Stimulated activated CD4-positive, alpha-beta T cell treated with anti-CD3 and anti-CD28 coated beads, Interleukin-12 subunit alpha, Interleukin-12 subunit beta, amount 100 ng/mL, for 4 hours (primary cell): ENCODE measurements at places on chromosomes 16 and 17.

GRCh38 chr16:64858076-64858475 lies 263.8 kb downstream of the CDH11 start:
- DNase-seq = no peak

- DNase-seq = no peak
Observed at GRCh38 chr16:4426021-4426684, 485 bp downstream of the DNAJA3 start.

DNA sequence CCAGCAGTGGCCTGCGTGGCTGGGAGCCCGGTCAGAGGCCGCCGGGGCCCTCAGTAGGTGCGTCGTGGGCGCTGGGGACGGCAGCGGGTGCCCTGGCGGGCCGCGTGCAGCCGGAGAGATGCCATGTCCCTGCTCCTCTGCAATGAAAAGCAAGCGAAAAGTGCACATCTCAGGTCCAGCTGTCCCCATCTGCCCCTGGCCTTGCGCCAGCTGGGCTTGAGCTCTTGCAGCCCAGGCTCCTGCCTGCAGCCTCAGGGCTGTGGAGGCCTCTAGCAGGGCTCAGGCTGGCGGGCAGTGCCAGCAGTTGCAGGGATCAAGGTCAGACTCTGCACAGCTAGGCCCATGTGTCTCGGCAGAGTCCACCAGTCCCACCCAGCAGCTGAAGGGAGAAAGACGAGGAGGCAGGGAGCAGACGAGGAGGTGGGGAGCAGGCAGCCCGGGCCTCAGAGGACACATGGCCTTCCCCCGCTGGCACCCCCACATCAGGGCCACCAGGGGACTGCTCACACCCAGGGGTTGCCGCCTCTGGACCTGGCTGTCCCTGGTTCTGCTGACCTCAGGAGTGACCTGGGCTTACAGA lies 11.2 kb downstream of the SLC16A3 start:
- DNase-seq = no peak

DNA sequence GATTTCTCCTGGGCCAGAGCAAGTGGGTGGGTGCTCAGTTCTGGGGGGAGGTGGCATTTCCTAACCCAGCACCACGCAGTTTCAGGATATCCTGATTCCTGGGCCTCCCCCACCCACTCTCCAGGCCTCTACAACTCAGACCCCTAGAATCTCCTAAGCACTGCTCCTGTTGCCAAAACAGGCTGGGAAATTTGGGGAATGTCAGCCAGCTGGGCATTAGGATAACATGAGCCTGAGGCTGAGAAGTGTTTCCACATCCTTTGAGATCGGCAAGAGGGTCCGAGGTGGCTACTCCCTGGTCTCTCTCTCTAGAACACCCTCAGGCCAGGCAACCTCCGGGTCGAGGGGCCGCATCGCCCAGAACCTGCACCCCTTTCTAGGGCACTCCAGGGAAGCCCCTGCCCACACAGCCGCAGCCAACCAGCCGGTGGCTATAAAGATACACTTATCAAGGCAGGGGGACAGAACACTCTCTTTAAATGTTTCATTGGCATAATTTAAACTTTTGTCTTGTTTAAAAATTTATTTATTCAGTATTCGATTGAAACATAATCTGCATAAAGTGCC lies 23.6 kb downstream of the TBC1D16 start:
- DNase-seq = no peak

DNA sequence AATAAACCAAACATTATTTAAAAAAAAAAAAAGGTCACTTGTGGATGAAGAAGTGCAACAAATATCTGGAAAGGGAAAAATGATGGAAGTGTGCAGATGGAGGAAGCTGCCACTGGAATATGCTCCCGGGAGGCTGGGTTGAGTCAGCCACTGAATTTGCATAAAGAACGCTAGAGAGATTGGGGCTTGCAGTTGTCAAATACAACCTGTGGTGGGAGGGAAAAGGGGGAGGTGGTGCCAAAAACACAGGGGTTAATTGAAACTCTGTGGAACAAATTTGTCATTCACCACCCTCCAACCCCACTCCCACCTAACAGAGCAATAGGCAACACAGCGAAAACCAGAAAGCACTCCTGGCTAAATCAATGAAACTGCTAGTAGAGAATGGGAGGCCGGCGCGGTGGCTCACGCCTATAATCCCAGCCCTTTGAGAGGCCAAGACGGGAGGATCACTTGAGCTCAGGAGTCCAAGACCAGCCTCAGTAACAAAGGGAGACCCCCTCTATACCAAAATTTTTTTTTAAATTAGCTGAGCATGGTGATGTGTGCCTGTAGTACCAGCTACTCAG lies 37.6 kb upstream of the RPL38 start:
- DNase-seq = no peak

DNA sequence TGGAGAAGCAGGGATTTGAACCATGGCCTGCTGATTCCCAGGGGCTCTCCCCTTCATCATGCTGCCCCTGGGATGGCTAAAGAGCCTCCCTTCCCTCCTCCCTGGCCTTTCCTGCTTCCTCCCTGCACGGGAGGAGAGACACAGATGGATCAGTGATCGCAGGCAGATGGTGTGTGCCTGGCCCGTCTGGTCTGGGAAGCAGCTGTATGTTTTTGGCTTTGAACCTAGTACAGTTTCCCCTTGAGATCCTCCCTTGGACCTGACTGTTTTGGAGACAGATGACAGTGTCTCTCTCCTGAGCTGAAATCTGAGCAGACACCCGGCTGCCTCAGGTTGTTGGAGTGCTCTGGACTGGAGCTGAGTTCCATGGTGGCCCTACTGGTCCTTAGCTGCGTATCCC lies 29.0 kb upstream of the ATP2C2 start:
- DNase-seq = no peak

DNA sequence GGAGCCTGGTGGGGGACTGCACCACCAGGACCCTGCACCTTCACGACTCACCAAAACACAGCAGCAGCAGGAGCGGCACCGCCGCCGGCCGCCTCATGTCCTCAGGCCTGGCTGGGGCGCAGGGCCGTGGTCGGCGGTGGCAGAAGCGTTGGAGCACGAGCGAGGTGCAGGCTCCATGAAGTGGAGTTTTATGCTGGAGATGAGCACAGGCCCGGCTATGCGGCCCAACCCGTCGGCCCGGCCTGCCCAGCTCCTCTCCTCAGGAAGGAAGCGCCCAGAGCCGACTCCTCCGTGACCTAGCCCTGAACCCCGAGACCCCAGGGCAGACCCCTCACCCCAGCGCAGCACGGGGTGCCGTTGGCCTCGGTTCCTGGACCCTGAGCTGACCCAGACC lies at the start of gene PRSS27:
TSS of gene PRSS27 (minus strand) at position 161 of the 394 bp plus-strand sequence. CDS start at position 97, 64 bp downstream.
- DNase-seq = no peak

- DNase-seq = no peak
Observed at GRCh38 chr17:41523787-41524186, 4.3 kb downstream of the KRT19 start.

DNA sequence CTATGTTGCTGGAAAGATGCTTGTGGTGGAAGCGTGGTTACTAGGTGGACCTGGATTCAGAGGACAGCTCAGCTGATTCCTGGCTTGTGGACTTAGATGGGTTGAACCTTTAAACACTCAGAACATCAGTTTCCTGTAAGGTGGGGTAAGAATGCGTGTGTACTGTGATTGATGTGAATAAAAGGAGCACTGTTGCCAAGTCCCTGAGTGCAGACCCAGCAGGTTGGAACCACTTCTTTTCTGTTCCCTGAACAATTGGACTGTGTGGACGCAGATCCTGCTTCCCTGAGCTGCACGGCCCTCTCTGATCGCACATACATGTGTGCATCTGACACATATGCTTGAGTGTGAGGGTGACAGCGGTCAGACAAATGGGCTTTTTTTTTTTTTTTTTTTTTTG lies 37.5 kb downstream of the RPTOR start:
- no peak for DNase-seq
